ENCODE measurements at places on chromosomes 6 and 20.
A peak's percentile ranks its signal among the peaks of the same experiment; 100 is the strongest.

GRCh38 chr20:8154638-8155037 is 22.6 kb downstream of the PLCB1 start:
- H3K36me3 ChIP-seq, result peaks cover 6% of the 10 kb centered on the region
- H3K27me3 ChIP-seq, result no peaks in the 10 kb centered on the region
- peaks cover 5% of the 10 kb centered on the region for H3K4me1 ChIP-seq

DNA sequence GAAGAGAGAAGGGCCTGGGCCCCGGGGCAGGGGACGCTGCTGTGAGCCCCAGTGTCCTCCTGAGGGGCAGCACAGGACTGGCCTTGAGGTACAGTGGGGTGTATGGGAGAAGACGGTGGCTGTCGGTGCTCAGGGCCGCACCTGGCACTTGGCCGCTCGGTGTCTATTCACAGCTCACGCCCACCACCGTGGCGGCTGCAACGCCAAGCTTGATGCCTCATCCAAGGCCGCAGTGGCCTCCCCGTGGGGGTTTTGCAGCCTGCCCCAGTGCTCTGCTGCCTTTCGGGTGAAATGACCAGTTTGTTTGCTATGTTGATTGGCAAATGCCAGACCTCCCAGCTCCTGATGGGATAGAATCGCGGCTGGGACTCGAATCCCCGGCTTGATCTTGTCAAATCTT is 79.5 kb upstream of the SLCO4A1 start:
- no peaks in the 10 kb centered on the region for H3K36me3 ChIP-seq
- peaks cover 18% of the 10 kb centered on the region for H3K4me1 ChIP-seq
- H3K4me3 ChIP-seq, result no peak overlapping the region
- no peak for DNase-seq

DNA sequence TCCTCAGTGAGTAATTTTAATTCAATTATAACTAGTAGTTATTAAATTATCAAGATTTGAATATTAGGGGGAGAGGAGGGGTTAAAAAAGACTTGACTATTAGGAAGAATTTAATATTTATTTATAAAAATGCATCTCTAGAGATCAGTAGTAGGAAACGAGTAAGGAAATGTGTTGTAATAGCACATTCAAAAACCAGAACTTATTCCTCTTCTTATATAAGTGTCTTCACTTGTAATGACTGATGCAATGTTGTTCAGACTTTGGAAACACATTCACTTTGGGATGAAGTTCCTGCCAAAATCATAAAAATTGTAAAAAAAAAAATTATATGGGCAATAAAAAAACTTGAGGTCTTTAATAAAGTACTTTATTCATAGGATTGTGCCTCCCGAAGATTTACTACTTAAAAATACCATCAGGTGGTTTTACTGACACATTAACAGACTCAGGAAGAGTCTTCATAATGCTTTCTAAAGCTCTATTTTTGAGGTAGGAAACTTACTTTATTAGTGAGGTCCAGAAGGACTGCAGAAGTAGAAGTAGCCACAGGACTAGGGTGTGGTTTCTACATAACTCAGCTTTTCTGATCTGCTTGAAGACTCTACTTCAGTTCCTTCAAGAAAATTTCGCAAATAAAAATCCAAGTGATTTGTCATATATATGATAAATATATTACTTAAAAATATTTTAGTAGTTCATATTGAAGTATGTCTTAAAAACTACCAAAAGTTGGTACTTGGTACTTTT is 59.8 kb downstream of the CCDC170 start:
- H3K4me1 ChIP-seq, result no peaks in the 10 kb centered on the region
- H3K36me3 ChIP-seq, result no peaks in the 10 kb centered on the region
- H3K4me3 ChIP-seq, result no peak overlapping the region

DNA sequence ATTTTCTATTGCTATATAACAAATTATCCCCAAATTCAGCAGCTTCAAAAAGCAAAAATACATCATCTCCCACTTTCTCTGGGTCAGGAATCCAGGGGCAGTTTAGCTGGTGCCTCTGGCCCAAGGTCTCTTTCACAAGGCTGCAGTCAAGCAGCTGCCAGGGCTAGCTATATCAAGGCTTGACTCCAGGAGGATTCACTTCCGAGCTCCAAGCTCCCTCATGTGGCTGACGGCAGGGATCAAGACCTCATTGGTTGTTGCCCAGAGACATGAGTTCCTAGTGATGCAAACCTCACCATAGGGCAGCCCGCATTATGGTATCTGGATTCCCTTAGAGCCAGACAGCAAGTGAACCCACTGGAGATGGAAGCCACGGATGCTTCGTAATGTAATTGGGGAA is 1.3 kb upstream of the VNN1 start:
- H3K4me1 ChIP-seq, result peaks cover 14% of the 10 kb centered on the region
- DNase-seq, result no peak
- H3K36me3 ChIP-seq, result peaks cover 2% of the 10 kb centered on the region
- no peak overlapping the region for H3K4me3 ChIP-seq

DNA sequence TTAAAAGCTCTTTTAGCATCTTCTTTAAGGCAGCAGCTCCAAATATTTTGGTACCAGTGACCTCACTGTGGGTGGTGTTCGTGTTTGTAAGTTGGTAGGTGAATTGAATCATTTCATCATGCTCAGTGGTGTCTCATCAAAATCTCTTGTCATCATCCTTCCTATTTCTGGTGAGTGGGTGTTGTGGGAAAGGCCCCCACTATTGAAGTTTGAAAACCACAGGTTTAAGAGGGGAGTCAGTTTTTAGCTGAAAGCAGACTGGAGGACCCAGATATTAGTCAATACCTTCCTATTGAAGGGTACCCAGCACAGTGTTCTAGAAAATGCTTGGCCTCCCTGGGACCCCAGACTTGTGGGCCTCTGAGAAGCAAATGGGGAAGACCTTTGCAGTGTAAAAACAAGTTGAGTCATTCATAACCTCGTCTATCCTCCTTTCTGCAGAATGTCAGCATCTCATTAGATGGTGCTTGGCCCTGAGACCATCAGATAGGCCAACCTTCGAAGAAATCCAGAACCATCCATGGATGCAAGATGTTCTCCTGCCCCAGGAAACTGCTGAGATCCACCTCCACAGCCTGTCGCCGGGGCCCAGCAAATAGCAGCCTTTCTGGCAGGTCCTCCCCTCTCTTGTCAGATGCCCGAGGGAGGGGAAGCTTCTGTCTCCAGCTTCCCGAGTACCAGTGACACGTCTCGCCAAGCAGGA is 3.7 kb downstream of the PIM1 start:
- H3K4me1 ChIP-seq, result peaks cover 53% of the 10 kb centered on the region
- H3K36me3 ChIP-seq, result peaks cover 31% of the 10 kb centered on the region
- peak; percentile 37 for DNase-seq
- no peaks in the 10 kb centered on the region for H3K27me3 ChIP-seq
- H3K4me3 ChIP-seq, result peak overlapping the region; percentile 49

GRCh38 chr6:154969796-154970195 is 25.3 kb upstream of the TIAM2 start:
- H3K4me1 ChIP-seq, result no peaks in the 10 kb centered on the region
- no peak for DNase-seq
- H3K27ac ChIP-seq, result no peak overlapping the region
- H3K4me3 ChIP-seq, result no peak overlapping the region

DNA sequence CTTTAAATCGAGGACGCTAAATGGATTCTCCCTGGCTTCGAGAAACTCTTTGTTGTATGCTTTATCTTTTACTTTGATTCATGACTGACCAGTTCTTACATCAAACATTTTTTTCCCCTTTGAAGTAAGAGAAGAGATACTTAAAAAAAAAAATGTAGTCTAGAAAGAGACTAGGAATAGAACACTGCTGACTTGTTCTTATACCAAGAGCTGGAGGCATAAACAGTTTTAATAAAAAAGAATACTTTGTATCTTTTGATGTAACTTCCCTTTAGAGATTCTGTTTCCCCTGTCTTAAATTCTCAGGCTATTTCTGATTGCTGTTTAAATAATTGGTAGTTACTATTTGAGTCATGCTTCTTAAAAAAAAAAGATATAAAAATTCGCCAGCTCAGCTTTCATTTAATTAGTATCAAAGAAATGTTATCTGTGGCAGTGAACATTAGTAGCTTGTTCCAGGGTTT is 4.8 kb downstream of the ASXL1 start:
- peaks cover 30% of the 10 kb centered on the region for H3K36me3 ChIP-seq
- H3K4me1 ChIP-seq, result peaks cover 78% of the 10 kb centered on the region
- H3K4me3 ChIP-seq, result peak overlapping the region; percentile 9
- no peak for DNase-seq
- H3K27me3 ChIP-seq, result no peaks in the 10 kb centered on the region

GRCh38 chr6:137910424-137910834 is 43.4 kb downstream of the TNFAIP3 start:
- peak overlapping the region; percentile 20 for H3K27ac ChIP-seq
- H3K4me3 ChIP-seq, result no peak overlapping the region
- peaks cover 75% of the 10 kb centered on the region for H3K4me1 ChIP-seq
- peaks cover 13% of the 10 kb centered on the region for H3K36me3 ChIP-seq

DNA sequence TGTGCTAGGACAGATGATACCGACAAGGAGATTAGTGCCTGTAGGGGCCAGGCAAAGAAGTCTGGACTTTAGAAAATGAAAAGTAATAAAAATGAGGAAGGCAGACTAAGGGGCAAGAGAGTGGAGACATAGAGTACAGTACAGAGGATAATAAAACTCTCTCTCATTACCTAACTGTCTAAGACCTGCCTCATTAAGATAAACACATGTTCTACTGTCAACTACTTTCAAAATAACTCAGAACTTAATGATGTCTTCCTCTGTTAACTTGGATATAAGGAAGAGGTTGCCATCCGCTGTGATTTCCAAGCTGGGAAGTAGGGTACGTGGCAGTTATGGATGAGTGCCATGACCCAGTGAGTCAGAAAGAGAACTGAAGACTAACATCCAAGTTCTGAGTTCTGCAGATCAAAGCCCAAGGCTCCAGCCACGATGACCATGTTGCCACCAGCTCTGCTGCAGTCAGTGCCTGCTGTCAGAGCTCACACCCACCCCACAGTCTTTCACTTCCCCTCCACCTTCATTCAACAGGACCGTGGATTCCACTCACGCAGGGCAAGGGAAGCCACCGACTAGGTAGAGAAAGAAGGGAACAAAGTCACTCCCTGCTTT is 81.8 kb downstream of the KIF16B start:
- H3K36me3 ChIP-seq, result peaks cover 2% of the 10 kb centered on the region
- H3K4me1 ChIP-seq, result peaks cover 15% of the 10 kb centered on the region
- no peaks in the 10 kb centered on the region for H3K27me3 ChIP-seq
- peak; percentile 25 for DNase-seq
- H3K4me3 ChIP-seq, result peak overlapping the region; percentile 43
- no peak overlapping the region for H3K27ac ChIP-seq

DNA sequence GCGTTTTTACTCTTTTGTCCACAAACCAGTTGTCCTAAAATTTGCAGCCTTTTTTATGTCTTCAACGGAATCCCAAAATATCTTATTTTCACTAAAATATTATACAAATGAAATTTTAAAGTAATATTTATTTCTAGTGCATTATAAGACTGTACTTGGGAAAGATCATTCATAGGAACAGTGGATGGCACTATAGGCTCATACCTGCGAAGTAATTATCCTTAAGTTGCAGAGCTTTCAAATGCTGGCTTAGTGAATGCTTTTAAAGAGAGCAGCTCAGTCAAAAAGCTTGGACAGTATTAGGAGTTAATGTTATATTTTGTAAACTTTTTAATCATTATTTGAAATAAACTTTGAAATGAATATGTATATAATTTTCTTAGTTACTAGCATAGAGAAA is 254.9 kb downstream of the CDKAL1 start:
- no peak overlapping the region for H3K27ac ChIP-seq
- DNase-seq, result no peak
- no peak overlapping the region for H3K4me3 ChIP-seq
- H3K4me1 ChIP-seq, result peaks cover 5% of the 10 kb centered on the region
- peaks cover 7% of the 10 kb centered on the region for H3K36me3 ChIP-seq
- no peaks in the 10 kb centered on the region for H3K27me3 ChIP-seq

GRCh38 chr6:166599205-166599604 is 12.7 kb upstream of the RAMACL start:
- peaks cover 40% of the 10 kb centered on the region for H3K36me3 ChIP-seq
- DNase-seq, result no peak
- H3K27ac ChIP-seq, result no peak overlapping the region
- H3K4me1 ChIP-seq, result peaks cover 8% of the 10 kb centered on the region

DNA sequence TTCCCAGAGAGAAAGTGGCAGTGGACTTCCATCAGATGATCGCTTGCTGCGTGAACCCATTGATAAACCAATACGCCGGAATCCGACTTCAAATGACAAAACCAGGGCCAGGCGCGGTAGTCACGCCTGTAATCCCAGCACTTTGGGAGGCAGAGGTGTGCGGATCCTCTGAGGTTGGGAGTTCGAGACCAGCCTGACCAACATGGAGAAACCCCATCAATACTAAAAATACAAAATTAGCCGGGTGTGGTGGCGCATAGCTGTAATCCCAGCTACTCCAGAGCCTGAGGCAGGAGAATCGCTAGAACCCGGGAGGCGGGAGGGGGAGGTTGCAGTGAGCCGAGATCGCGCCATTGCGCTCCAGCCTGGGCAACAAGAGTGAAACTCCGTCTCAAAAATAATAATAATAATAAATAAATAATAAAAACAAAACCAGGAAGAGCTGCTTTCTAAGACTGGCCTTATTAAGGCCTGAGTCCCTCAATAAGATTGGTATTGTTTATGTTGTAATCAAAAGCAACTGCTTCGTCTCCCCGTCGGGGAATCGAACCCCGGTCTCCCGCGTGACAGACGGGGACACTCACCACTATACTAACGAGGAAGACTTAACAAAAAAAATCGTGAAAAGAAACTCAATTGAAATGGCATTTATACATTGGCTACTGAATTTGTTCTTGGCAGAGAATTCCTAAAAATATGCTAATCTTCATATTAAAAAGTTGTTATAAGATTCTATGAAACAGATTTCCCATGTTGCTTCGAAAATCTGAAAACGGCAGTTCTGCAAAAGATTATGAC is 110.2 kb upstream of the ZNF184 start:
- peaks cover 6% of the 10 kb centered on the region for H3K4me1 ChIP-seq
- peak overlapping the region; percentile 82 for H3K4me3 ChIP-seq
- peak; percentile 24 for DNase-seq
- peak overlapping the region; percentile 97 for H3K27ac ChIP-seq
- H3K36me3 ChIP-seq, result no peaks in the 10 kb centered on the region

- no peak for DNase-seq
- no peaks in the 10 kb centered on the region for H3K4me1 ChIP-seq
- peaks cover 17% of the 10 kb centered on the region for H3K27me3 ChIP-seq
- H3K27ac ChIP-seq, result no peak overlapping the region
- no peak overlapping the region for H3K4me3 ChIP-seq
Observed at GRCh38 chr6:43861212-43861894, 91.3 kb downstream of the VEGFA start.

DNA sequence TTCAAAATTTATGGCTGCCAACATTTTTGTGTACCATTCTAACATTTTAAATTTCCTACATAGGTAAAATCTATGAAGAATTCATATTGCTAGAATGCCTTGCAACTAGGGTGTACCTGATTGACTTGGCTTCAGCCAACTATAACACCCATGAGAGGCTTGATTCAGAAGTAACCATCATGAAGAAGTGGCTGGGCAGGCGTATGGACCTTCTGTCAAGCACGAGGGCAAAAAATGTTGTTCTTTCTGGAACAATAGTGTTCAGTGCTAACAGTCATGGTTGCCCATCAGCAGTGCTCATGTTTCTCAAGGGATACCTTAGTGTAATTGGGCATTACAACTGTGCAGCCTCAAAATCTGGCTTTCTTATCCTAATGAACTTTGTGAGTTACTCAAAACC is 42.9 kb downstream of the ID4 start:
- H3K36me3 ChIP-seq, result no peaks in the 10 kb centered on the region
- H3K27ac ChIP-seq, result no peak overlapping the region
- no peak overlapping the region for H3K4me3 ChIP-seq
- no peak for DNase-seq
- no peaks in the 10 kb centered on the region for H3K27me3 ChIP-seq
- no peaks in the 10 kb centered on the region for H3K4me1 ChIP-seq

- peaks cover 30% of the 10 kb centered on the region for H3K4me1 ChIP-seq
- H3K4me3 ChIP-seq, result peak overlapping the region; percentile 54
- no peaks in the 10 kb centered on the region for H3K36me3 ChIP-seq
- H3K27me3 ChIP-seq, result no peaks in the 10 kb centered on the region
Observed at GRCh38 chr6:137767911-137768690, 99.0 kb upstream of the TNFAIP3 start.

GRCh38 chr6:62441182-62441581 is 155.2 kb upstream of the KHDRBS2 start:
- peaks cover 6% of the 10 kb centered on the region for H3K27me3 ChIP-seq
- no peak for DNase-seq
- peaks cover 11% of the 10 kb centered on the region for H3K36me3 ChIP-seq
